A549 treated with dexamethasone at 1 μM for 4 hours (cell line): ENCODE measurements at places on chromosomes 12 and 14. TPM values are rescaled to one million over a fixed set of nuclear protein-coding genes. Genes with fewer than 3 reads are reported as not detected.

Gene GPR84
- 0.05 to 0.13 TPM (median 0.09 TPM) in 3 of 5 replicates, not detected in the others for total RNA-seq

Gene NPFF
- total RNA-seq, result not detected in 5 replicates

Gene NOVA1
- 3.9 to 5.5 TPM (median 4.2 TPM) in 5 replicates for total RNA-seq

Gene MYO1H
- total RNA-seq, result not detected in 5 replicates

Gene TMEM179
- total RNA-seq, result 0.07 to 0.33 TPM (median 0.24 TPM) in 5 replicates

Gene FAM186B
- 0.07 to 0.16 TPM (median 0.12 TPM) in 4 of 5 replicates, not detected in the other for total RNA-seq

Gene GRIP1
- 1.0 to 4.3 TPM (median 2.1 TPM) in 5 replicates for total RNA-seq
